Stimulated activated effector memory CD8-positive, alpha-beta T cell treated with anti-CD3 and anti-CD28 coated beads, Interleukin-12 subunit alpha, Interleukin-12 subunit beta, amount 100 ng/mL, for 72 hours (primary cell): ENCODE measurements at places on chromosomes 3 and 15.
A peak's percentile ranks its signal among the peaks of the same experiment; 100 is the strongest.

- no peak for DNase-seq
These were observed 2.0 kb downstream of the WNT7A start for GRCh38 chr3:13877911-13878280.

- no peak for DNase-seq
These were observed 15.4 kb upstream of the FGD5 start for GRCh38 chr3:14803101-14803980.

GRCh38 chr3:127589600-127590281 is 792 bp downstream of the TPRA1 start:
- DNase-seq, result peak; percentile 69

GRCh38 chr3:167740961-167741587 is 5.6 kb downstream of the SERPINI1 start:
- DNase-seq, result no peak

DNA sequence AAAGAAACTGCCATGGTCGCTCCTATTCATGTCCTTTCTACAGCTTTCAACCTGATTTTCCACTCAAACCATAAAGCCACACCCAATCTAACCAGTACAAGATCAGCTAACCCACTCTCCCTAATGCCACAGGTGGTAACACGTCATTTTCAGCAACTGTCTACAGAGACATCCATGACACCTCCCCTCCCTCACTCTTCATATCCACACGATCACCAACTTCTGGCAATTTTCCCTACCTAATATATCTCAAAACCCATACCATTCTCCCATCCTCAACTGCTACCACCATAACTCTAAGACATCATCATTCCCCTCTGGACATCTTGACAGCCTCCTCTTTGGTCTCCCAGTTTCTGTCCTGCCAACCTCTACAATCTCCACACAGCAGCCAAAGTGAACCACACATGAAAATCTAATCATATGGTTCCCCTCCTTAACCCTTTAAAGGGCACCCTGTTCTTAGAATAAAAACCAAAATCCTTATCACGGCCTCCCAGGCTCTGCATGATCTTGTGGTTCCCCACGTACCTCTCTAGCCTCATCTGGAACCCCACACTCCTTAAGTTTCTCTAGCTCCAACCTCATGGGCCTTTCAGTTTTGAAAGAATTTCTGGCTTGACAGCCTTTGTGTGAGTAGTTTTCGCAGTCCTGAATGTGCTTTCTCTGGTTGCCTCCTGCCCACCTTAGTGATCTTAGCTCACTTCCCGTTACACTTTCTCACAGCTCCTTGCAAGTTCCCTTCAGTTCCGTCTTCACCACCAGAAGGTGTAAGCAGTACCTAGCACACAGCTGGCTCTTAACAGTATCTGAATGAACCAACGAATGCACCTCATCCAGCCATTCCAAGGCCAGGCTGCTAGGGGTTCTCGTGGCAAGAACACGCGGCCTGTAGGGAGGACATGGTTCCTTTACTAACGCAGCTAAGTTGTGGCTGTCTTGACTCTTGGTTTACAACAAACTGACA is 33.4 kb downstream of the SPINK8 start:
- DNase-seq, result peak; percentile 72

- no peak for DNase-seq
These were observed 74.9 kb upstream of the ZBED2 start for GRCh38 chr3:111669926-111670630.

GRCh38 chr15:38150794-38151193 is 101.8 kb upstream of the SPRED1 start:
- no peak for DNase-seq

GRCh38 chr3:25910997-25911396 is 121.1 kb downstream of the OXSM start:
- DNase-seq, result no peak
